Caudate nucleus (tissue), 63 donors: ENCODE measurements at places on chromosomes 1 and 21.

- no peak for DNase-seq
Measured at GRCh38 chr1:26734501-26735058, 38.8 kb downstream of the ARID1A start.

DNA sequence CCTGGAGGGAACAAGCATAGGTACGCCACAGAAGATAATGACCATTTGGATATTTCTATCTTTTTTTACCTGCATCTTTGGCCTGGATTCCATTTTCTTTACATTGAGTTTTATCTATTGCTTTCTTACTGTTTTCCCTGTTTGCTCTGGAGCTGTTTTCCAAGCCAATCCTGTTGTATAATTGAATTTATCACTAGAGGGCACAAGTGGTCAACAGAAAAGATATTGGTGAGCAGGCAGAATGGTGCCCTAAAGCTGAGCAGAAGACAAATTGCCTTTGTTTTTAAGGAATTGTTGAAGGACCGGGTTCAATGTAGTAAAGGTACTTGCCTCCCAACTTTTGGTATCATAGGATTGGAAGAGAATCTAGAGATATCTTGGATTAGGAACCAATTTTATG, 152.8 kb downstream of the PPP1R12B start:
- DNase-seq: no peak

- no peak for DNase-seq
Measured at GRCh38 chr21:37294679-37295078, 27.5 kb upstream of the VPS26C start.

DNA sequence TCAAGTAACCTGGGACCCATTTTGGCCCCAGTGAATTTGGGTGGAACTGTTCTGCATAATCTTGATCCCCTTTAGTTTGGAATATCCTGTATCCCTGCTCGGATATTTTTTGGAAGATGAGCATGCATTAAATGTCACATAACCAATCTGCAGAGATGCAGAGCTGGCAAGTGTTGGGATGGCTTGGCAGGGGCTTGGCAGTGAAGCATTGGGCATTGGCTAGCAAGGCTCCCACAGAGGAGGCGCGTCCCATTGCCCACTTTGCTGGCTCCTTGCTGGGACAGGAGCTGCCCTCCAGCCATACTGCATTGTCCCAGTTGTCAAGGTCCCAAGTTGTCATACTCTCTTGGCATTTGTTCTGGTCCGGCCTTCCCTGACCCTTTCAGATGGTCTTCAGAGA, 29.9 kb downstream of the LAMC2 start:
- no peak for DNase-seq
